ENCODE measurements at places on chromosomes 3 and 15. TPM values are rescaled to one million over a fixed set of nuclear protein-coding genes. Genes with fewer than 3 reads are reported as not detected.
A peak's percentile ranks its signal among the peaks of the same experiment; 100 is the strongest.

Gene TMOD2
- 1.4 TPM for total RNA-seq

DNA sequence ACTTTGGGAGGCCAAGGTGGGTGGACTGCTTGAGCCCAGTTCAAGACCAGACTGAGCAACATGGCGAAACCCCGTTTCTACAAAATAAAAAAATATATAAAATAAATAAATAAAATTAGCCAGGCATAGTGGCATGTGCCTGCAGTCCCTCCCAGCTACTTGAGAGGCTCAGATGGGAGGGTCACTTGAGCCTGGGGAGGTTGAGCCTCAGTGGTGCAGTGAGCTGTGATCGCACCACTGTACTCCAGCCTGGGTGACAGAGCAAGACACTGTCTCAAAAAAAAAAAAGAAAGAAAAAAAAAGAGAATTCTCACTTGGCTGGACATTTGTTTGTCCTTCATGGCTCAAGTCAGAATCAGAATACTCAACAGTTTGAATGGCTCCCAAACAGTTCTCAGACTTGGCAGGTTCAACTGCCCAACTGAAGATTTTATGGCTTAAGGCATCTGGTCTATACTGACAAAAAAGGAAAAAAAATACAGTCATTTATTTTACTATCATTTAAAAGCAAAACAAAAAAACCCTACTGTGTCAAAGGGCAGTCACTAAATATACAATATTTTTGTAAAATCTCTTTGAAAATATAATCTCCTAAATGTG is 106.6 kb downstream of the FBXL22 start:
- no peak for DNase-seq

Gene LRRC3B
- not detected for total RNA-seq

- peak; percentile 28 for DNase-seq
Observed at GRCh38 chr3:142027735-142028134, 121.6 kb downstream of the TFDP2 start.

- DNase-seq: no peak
Observed at GRCh38 chr3:110851736-110852135, 219.9 kb upstream of the NECTIN3 start.

Gene GOLGA8T
- not detected for total RNA-seq

DNA sequence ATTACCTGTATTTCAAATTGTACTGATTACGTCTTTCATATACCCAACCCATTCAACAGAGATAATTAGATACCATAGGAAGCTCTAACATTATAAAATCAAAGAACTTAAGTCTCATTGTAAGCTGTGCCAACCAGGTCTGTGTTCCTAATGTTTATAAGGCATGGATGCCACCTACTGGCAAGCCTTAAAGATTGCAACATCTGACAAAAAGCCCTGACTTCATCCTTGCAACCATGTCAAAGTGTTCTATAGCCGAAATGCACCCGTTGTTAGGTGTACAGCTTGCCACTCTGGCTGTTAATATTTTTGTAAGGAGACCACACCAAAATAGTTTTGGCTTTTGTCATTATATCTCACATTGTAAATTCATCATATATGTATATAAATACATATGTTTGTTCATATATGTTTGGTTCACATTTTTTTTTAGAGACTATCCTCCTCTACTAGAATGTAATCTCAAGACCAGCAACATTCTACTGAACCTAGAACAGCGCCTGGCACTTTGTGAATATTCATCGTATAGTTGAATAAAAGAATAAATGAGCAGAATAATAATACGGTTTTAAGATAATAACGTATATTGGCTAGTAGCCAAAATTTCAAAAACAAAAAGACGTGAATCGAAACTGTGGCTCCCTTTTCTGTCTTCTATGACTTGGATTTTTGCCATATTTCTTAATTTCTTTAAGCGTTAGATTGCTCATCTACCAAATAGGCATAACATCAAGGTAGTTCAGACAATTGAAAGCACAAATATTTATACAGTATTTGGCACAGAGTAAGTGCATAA is 258.1 kb downstream of the TBL1XR1 start:
- DNase-seq: peak; percentile 38

GRCh38 chr15:95175914-95176658 is 944.7 kb downstream of the MCTP2 start:
- no peak for DNase-seq

Gene CPN2
- total RNA-seq: not detected

GRCh38 chr15:75208501-75209288 is 7.0 kb downstream of the C15orf39 start:
- DNase-seq: no peak

GRCh38 chr3:175914785-175915184 is 1055.7 kb downstream of the NAALADL2 start:
- DNase-seq: no peak

Gene DUOX2
- total RNA-seq: not detected

Gene LYZL4
- not detected for total RNA-seq

DNA sequence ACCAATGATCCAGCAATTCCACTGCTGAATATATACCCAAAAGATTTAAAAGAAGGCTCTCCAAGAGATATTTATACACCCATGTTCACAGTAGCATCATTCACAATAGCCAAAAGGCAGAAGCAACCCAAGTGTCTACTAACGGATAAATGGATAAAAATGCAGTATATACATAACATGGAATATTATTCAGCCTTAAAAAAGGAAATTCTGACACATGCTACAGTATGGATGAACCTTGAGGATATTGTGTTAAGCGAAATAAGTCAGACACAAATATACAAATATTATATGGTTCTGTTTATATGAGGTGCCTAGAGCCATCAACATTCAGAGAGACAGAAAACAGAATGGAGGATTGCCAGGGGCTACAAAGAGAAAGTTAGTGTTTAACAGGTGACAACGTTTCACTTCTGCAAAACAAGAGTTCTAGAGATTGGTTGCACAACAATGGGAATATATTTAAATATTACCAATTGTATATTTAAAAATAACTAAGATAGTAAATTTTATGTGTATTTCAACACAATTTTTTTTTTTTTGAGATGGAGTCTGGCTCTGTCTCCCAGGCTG is 69.4 kb downstream of the STAG1 start:
- no peak for DNase-seq
